K562 (cell line): ENCODE measurements at places on chromosomes 5 and 9. TPM values are rescaled to one million over a fixed set of nuclear protein-coding genes. Genes with fewer than 3 reads are reported as not detected.

SPATA31C1 gene
- total RNA-seq, result 0.07 TPM in 1 of 2 replicates, not detected in the other

BARHL1 gene
- not detected in 2 replicates for total RNA-seq

DNA sequence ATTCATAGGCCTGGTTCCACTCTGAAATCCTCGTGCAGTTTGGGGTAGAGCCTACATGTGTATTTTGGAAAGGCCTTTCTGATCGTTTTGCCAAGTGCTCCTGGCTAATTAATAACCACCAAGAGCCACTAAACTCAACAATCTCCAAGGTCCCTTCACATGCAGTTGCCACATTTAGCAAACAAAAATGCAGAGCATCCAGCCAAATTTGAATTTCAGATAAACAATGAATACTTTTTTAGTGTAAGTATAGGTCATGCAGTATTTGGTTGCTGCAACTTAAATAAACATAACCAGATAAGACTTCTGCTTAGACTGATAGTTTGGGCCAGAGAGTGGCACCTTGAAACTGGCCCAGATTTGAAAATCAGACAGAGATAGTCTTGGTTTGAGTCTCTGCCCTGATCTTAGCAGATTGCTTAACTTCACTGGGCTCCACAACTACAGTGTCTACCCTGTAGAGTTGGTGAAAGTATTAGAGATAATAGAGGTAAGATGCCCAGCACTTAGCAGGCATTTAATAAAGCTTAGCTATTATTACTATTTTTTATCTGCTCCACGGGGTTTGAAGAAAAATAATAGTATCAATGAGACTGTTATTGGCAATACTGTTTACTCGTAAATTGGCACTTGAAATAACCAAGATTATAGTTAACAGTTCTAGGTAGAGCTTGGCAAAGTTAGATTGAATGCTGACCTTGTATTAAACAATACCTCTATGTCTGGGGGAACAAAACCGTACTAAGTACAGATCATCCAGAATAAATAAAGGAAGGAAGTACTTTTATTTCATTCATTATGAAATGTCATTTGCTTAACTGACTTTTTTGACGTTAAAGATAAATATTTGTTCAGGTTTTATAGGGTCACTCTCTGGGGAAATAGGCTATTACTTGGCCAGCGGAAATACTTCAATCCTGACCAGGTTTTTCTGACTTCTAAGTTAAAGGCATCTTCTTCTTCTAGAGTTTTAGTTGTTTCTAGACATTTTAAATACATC, 274.8 kb downstream of the DOCK8 start:
- DNase-seq, result no peak

- DNase-seq, result no peak
Measured at GRCh38 chr5:59174248-59174844, 591.5 kb downstream of the RAB3C start.

INIP gene
- total RNA-seq, result 28.5 and 33.0 TPM in 2 replicates

GRCh38 chr9:133349965-133350616, 2.1 kb downstream of the RPL7A start:
- DNase-seq, result no peak
